Retinal pigment epithelial cell (primary cell): ENCODE measurements at places on chromosomes 5 and 9.

DNA sequence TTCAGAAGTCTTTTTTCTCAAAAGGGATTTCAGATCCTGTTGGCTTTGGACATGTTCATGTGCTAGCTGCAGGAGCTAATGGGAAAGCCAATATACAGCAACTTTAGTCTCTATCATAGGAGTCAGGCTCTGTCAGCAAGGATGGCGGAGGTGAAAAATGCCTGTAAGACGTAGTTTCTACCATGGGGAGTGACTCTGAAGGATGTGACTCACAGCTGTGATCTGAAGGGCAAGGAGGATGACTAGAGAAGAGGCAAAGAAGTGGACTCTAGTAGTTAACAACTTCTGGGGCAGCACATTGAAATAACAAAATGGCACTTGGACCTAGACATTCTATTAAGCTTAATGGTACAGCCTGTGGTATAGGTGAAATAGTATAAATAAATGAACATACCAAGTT lies 3.1 kb upstream of the NDUFS4 start:
- DNase-seq = no peak

DNA sequence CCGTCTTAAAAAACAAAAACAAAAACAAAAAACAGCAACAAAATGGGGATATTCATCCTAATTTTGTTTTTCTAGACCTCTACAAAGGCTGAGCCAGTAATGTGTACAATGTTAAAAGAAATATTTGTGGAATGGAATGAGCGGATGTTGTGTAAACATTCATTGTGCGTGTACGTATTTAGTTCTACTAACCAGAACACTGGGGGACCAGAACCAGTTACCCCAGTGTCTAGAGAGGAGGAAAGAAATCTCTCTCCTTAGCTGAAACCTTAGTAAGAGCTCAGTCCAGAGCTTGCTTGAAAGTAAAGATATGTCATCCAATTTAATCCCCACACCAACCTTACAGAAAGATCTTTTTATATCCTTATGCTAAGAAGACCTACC lies 106.7 kb upstream of the CPEB4 start:
- DNase-seq = no peak

DNA sequence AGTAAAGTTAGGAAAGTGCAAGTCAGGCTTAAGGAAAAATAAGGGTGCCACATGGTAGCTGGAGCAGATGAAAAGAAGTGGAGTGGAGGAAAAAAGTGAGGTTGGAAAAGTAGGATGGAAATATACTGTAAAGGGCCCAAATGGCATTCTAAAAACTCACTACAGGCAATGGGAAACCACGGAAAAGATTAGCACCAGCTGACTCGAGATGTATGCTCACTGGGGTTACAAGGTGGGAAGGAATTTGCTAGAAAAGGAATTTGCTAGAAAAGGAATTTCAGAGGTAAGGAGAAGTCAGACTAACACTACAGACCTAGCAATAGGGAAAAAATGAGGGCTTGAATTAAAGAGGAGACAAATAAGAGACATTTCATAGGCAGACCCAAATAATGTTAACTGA lies 3.6 kb downstream of the PSMD5 start:
- peak; percentile 46 for DNase-seq

- no peak for DNase-seq
Observed at GRCh38 chr5:179975713-179976134, 68.0 kb upstream of the TBC1D9B start.

GRCh38 chr5:40497573-40497972 lies 182.1 kb upstream of the PTGER4 start:
- DNase-seq = peak; percentile 97

GRCh38 chr9:69299315-69299714 lies 25.7 kb upstream of the ENTREP1 start:
- DNase-seq = no peak

GRCh38 chr9:27554712-27555111 lies 18.6 kb downstream of the C9orf72 start:
- DNase-seq = no peak

DNA sequence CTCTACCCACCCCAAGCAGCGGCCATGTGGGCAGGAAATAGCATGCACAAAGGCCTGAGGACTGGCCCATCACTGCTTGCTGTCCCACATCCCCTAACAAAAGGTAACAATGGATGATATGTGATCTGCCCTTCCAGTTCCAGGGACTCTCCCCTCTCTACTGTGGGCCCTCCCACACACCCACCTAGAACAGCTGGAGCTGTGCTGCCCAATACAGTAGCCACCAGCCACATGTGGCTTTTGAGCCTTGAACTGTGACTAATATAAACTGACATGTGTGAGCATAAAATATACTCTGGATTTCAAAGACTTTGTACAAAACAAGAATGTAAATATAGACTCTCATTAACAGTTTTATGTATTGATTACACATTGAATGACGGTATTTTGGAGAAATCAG lies 78.1 kb downstream of the C5orf15 start:
- DNase-seq = no peak

DNA sequence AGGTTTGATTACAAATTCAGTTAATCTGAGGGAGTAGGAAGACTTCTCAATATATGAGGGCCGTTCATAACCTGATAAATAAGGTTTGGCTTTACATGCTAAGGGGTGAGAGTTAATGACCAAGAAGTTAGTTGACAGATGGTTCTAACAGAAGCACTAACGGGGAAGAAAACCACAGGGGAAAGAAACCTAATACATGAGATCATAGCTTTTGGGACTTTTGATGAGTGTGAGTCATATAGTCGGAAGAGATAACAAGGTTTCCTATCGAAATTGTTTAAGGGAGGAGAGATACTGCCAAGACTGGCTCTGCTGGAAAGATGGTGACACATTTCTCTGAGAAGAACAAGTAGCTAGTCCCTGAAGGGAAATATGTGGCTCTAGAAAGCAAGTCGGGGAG lies 140.1 kb downstream of the COX7C start:
- DNase-seq = no peak

DNA sequence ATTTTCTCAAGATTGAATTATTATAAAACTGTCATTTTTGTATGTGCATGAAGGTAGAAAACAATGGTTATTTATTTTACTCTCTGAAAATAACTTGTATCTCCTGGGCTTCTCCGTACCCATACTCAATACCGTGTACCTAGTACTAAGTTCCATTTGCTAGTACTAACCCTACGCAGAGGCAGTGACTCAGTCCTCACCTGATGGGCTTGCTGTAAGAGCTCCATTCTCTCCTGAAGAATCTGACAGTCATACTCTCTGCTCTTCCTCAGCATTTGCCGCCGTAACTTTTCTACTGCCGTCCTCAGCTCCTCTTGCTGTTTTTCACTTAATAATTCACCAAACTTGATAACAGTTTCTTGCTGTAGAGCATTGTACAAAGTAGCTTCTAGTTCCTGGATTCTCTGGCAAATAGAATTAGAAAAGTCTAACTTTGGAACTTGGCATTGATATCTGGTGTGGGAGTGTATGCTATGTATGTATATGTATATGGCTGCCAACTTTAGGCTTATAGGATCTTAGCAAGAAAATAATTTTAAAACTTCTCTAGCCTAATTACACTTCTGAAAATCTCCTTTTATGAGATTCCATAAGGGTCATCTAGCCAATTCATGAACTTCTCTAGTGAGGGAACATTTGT lies 108.0 kb upstream of the DPYSL3 start:
- no peak for DNase-seq

DNA sequence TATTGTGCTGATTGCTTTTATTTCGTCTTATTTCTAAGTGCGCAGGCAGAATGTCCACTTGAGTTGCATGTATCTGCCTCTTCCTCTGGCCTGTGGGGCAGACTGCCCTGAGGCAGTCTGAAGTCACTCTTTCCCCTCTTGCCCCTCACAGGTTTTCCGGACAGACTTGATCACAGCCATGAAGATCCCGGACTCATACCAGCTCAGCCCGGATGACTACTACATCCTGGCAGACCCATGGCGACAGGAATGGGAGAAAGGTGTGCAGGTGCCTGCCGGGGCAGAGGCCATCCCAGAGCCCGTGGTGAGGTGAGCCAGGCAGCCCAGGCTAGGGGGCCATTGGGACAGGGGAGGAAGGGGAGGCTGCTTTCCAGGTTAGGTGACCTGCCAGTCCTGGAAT lies 26.4 kb downstream of the JADE2 start:
- no peak for DNase-seq

GRCh38 chr9:87540444-87541105 lies 42.9 kb downstream of the DAPK1 start:
- no peak for DNase-seq

- DNase-seq = no peak
Observed at GRCh38 chr9:135562235-135562745, 734 bp downstream of the PAEP start.

DNA sequence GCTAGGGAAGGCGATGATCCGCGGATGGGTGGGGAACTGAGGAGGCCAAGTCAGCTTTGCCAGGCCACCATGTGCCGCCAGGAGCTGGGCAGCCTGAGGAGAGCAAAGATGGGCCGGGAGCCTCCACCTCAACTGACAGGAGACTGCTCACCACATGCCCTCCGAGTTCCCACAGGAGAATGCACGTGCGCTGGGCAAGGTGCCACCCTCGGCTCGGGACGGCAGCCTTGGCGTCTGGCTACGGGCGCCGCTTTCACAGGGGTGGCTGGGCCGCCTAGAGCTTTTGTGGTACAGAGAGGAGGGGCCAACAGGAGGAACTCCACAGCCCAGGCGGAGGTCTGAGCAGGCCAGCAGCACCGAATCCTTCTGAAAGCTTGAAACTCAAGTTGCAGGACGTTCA lies 5.3 kb upstream of the TBC1D9B start:
- DNase-seq = no peak

- no peak for DNase-seq
Observed at GRCh38 chr9:77523891-77524290, 124.2 kb downstream of the GNA14 start.

GRCh38 chr5:143436871-143437270 lies 33.4 kb upstream of the NR3C1 start:
- DNase-seq = no peak

GRCh38 chr9:98706651-98707165 lies 2.0 kb downstream of the GABBR2 start:
- DNase-seq = no peak

- peak; percentile 31 for DNase-seq
Observed at GRCh38 chr9:129716091-129716490, 36.8 kb downstream of the PTGES start.

GRCh38 chr9:112005939-112006338 lies 109.3 kb downstream of the UGCG start:
- no peak for DNase-seq

DNA sequence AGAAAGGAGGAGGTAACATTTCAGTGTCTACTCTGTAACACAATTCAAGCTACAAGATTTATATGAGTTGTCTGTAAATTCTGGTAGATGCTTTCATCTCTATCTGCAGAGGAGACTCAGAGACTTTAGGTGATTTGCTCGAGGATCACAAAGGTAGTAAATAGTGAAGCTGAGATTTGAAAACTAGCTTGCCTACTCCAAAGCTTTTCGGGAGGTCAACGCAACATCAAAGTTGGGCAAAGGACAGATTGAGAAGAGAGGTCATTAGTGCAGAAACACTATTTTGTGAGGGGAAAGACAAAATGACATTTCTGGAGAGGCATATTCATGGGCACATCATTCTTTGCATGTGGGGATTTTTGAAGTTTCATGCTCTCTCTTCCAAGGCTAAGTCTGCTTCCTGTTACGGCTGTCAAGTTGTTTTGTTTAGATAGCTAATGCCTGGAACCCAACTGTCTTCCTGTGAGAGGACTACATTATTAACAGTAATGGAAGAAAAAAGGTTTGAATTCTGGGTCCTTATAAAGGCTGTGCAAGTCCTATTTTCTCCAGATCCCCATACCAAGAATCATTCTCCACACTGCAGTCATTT lies 413.5 kb upstream of the ZNF462 start:
- DNase-seq = no peak

DNA sequence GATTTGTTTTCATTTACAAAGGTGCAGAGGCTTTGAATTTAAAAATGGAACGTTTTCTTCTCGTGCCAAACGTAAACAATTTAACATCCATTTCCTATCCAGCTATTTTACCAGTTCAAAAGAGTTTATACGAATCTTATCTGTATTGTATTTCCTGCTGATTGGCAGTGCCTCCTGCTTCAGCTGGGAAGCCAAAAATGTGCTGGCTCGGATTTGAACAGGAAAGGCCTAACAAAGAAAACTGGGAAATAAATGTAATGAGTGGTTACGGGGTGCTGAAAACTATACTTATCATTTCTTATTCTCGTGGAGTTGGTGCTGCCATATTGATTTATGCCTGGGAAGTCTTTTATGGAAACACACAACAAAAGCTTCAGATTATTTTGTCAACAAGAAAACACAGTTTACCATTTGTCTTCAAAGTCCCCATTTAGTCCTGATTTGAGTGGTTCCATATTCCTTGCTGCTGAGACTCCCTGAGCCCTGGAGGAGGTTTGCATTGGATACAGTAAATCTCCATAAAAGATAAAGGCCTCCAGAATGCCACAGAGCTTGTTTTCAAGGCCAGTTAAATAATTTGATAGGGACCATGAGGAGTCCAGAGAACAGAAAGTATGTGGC lies 507.4 kb downstream of the RASEF start:
- no peak for DNase-seq

GRCh38 chr5:149358294-149358651 lies 427 bp downstream of the PCYOX1L start:
- no peak for DNase-seq

GRCh38 chr5:151825445-151825844 lies 53.7 kb downstream of the G3BP1 start:
- peak; percentile 27 for DNase-seq

GRCh38 chr5:76838481-76839261 lies 11.1 kb upstream of the S100Z start:
- peak; percentile 24 for DNase-seq

DNA sequence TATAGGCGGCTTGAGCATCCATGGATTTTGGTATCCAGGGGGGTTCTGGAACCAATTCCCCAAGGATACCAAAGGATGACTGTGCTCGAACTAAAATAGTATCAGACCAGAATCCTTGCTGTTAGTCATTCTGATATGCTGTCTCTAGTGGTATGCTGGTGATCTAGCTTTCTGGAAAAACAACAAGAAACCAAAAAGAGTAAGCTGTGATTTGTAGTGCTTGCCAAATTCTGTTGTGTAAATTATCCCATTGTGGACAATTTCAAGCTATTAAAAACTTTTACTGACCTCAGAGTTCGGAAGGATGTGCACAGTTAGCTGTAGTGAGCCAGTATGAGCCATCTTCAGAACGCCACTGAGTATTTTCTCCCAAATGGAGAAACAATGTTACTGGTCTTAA lies 99.0 kb upstream of the FBN2 start:
- DNase-seq = no peak

GRCh38 chr5:62605638-62606037 lies 27.0 kb downstream of the LRRC70 start:
- DNase-seq = no peak

DNA sequence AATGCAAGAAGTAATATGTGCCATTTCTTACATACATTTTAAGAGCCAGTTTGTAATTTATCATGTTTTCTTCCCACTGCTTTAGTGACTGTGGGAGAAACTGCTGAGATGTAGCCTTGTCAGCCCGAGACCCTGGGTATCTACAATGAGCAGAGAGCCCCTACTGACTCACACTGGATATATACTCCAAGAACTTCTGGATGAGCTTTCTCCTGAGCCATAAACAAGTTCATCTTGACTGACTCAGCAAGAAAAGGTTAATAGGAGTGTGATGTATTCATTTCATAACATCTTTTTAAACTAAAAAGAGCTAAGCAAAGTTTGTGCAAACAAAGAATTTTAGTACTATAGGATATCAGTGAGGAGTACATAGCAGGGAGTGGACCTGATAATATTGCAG lies 182.5 kb downstream of the EDIL3 start:
- no peak for DNase-seq
